ENCODE measurements at places on chromosomes 3 and 15.

DNA sequence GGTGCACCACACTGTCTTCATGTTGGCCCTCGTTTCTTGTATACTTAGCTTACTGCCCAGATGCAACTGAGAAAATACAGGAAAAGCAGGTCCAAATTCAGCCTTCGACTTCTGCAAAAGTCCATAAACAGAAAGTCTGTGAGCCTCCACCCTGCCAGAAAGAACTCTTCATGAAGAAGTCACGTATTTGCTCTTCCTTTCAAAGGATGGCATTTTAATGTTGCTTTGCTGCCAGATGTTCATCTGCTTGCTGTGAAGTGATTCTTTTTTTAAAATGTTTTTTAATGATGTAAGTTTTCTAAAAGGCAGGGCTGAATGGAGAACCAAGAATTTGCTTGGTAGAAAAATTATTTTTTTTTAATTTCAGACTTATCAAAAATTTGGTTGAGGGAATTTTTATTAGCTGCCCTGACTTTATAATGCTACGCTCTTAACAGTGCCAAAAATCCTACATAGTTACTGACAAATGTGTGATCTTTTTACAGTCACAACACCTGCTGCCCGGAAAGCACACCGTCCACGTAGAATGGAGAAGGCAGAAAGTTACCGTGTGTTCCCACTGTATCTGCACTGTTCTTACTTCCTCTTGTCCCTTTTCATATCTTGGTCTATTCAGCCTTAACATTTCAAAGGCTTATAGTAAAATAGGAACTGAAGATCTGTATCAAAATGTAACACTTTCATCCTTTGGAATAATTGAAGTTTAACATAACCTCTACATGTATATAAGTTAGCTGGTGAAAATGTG is 136.3 kb downstream of the LRRC28 start:
- no peak for DNase-seq

DNA sequence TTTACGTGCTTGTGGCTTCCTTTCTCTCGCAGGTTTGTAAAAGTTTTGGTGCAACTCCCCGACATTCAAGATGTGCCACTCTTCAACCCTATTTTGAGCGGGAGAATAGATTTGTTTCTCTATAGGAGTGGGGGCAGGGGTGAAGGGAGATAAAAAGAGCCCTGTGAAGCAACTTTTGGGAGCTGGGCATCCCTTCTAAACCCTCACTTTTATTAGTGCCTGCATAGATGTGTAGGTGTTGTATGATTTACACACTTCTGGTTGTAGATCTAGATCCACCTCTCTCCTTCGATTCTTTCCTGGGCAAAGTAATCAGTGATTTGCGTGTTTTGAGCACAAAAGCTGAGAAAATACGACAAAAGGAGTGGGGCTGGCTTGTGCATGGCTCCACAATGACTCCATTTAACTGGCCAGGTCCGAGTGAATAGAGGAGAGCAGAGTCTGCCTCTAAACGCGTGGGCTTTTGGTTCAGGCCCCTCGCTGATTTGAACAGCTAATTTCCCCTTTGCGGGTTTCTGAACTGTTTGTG is 17.7 kb downstream of the SOX2 start:
- no peak for DNase-seq

- DNase-seq, result no peak
Measured at GRCh38 chr3:85709346-85709892, 750.6 kb downstream of the CADM2 start.

DNA sequence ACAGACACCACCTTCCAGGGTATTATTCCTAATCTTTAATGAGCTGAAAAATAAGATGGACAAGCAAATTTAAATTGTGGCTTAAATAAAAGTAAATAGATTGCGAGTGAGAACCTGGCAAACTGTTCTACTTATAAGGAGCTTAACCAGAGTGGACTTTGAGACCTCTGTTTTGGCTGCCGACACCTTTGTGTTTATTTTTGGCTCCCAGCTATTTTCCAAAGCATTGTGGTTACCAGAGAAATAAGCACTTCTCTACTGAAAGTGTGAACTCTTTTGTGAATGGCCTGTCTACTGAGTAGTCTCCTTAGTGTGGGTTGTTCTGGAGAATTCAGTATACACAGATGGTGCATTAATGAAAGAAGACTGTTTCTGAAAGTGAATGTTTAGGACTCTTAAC is 109.4 kb downstream of the ATP8B4 start:
- DNase-seq, result no peak

GRCh38 chr3:30810625-30811024 is 83.8 kb downstream of the GADL1 start:
- DNase-seq, result no peak

DNA sequence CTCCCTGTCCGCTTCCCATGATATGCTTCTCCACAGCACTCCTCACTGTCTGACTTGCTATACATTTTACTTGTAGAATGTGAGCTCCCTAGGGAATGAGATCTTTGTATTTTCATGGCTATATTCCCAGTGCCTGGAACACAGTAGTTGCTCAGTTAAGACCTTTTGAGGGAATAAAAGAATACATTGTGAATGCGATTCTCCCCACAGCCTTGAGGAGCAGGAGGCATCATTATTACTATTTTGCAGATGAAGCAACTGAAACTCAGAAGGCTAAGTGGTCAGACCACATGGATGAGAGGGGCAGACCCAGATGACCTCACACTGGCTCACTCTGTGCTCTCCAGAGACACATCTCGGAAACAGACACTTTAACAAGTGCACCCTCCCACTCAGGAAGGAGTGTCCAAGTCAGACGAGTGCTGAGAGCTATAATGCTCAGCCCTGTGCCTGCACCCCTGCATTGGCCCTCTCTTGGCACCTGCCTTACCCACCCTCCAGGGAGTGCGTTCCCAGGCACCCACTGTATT is 46.8 kb downstream of the SST start:
- DNase-seq, result no peak

- DNase-seq, result no peak
Measured at GRCh38 chr15:78312536-78312935, 13.1 kb upstream of the SKIC8 start.

- no peak for DNase-seq
Measured at GRCh38 chr15:44243141-44243540, 45.4 kb upstream of the GOLM2 start.

DNA sequence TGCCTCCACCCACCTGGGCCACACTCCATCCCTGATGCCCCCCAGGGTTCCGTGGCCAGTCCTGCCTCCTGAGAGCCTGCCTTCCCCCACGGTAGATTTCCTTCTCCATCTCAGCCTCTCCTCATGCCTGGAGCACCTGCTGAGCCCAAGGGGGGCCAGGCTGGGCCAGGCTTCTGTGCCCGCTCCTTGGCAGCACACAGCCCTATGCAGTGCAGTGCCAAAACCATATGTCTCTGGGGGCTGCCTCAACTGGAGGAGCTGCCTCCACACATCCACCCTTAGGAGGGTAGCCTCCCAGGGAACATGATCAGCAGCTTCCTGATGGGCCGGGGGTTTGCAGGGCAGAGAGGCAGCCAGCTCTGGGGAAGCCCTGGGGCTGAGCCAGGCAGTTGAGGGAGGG is 24.6 kb upstream of the GATA2 start:
- DNase-seq, result no peak

- peak; percentile 64 for DNase-seq
Measured at GRCh38 chr15:63523306-63523990, 19.1 kb downstream of the USP3 start.

DNA sequence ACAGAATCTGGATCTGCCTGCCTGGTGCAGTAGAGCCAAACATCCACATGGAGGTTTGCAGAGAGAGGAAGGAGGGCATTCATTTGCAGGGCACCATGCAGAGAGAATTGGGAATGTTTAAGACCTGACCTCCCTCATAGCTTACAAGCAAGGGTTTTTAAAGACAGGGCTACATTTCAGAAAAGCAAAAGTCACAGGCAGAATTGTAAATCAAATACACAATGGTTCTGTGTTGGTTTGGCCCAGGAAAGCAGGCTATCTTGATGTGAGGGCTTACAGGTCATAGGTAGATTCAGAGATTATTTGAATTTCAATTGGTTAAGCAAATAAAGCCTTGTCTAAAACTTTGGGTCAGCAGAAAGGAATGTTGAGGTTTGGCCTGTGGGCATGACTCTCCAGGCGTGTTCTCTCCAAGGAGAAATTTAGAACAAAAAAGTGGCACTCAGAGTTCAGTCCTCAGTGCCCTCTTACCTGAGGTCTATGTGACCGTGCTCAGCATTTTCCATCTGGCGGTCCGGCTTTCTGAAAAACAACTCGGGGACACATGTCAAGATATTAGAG is 91.5 kb downstream of the CD47 start:
- peak; percentile 24 for DNase-seq

DNA sequence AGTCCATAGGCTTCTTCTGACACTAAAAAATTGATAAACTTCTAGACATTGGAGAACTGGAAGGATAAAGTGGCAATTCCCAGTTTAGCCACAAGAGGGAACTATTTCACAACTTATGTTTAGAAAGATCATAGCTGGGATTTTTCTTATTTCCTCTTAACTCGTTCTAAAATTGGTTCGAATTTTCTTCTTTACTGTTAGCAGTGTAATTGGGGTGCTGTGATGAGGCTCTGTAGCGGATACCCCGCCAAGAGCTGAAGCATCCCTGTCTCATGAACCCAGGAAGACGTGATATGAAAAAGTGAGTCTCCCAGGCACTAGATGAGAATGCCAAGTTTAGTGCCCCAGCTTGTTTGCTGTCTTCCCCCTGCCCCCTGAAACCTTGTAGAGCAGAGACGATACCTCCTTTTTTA is 85.1 kb downstream of the PDCD6IP start:
- peak; percentile 38 for DNase-seq

DNA sequence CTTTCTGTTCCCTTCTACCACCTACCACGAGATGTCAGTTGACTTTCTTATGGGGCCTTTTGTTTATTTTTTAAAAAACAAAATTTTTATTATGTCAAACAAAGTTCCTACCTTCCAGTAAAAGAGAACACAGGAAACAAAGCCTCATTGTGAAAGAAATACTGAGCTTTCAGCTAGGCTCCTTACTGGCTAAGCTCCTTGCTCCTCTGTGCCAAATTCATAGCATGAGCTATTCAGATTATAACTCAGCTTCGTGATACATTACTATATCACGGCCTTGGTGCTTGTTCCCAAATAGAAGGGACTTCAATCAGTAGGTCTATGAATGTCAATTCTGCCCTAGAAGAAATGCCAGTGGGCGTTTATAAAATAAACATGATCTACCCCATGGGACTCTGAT is 145.8 kb upstream of the CHRM5 start:
- DNase-seq, result no peak

- DNase-seq, result no peak
Measured at GRCh38 chr3:63662500-63662899, 10.0 kb downstream of the SNTN start.

DNA sequence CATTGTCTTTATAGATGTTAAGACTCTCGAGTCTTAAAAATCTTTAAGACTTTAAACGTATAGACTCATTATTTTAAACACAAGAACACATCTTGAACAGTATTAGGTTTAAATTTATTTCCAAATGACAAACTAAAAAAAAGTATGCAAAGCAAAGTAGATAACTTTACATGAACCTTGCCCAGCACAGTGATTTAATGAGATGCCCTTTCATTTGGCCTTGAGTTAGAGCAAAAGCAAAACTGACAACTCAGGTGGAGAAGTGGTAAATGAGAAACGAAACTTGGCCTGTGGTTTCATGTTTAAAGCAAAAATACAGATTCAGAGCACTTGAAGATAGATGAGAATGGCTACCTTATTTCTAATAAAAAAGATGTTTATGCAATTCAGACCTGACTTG is 8.6 kb downstream of the GPR15 start:
- DNase-seq, result no peak

- DNase-seq, result no peak
Measured at GRCh38 chr3:187085933-187086332, 53.4 kb downstream of the RPL39L start.

DNA sequence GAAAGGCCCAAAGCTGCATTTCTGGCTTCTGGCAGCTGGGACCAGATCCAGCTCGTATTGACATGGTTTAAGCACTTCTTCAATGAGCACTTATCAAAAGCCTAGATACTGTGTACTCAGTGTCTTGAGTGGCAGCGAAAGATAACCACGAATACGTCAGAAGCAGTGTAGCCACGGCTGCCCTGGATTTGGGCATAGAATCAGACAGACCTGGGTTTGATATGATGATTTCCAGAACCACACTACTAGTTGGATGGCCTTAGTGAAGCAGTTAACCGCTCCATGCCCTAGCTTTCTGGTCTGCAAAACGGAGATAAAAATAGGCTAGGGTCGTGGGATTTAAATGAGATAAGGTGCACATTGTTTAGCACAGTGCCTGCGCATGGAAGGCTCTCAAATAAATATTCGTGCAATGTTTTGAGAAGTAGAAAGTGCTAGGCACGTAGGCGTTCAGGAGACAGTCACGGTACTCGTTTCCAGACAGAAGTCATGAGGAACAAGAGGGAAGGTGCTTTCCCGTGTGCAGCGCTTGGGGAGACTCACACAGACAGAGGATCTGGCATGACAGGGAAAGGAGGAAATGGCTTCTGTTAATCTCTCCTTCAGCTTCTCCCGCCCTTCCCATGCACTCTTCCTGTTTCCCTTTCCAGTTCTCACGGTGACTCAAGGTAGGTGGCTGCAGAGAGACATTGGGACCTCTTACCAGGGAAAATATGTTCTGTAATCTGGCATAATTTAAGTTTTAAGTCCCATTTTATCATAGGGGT is 70.3 kb downstream of the CCNL1 start:
- DNase-seq, result peak; percentile 30

DNA sequence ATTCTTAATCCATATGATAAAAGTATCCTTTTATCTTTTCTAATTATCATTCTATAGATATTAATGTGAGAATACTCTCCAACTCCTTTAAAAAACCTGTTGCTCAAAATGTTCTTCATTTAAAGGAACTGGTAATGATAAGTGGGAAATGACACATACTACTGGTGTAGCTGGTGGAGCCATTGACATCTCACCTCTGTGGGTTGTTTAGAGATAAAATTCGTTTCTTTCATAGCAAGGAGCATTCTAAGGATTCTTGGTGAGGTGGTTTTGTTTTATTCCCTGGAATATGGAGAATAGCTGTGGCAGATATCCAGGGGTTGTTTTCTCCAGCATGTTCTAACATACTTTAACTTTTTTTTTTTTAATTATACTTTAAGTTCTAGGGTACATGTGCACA is 299.8 kb upstream of the THBS1 start:
- peak; percentile 89 for DNase-seq

GRCh38 chr15:93730724-93731123 is 500.6 kb upstream of the MCTP2 start:
- DNase-seq, result no peak

DNA sequence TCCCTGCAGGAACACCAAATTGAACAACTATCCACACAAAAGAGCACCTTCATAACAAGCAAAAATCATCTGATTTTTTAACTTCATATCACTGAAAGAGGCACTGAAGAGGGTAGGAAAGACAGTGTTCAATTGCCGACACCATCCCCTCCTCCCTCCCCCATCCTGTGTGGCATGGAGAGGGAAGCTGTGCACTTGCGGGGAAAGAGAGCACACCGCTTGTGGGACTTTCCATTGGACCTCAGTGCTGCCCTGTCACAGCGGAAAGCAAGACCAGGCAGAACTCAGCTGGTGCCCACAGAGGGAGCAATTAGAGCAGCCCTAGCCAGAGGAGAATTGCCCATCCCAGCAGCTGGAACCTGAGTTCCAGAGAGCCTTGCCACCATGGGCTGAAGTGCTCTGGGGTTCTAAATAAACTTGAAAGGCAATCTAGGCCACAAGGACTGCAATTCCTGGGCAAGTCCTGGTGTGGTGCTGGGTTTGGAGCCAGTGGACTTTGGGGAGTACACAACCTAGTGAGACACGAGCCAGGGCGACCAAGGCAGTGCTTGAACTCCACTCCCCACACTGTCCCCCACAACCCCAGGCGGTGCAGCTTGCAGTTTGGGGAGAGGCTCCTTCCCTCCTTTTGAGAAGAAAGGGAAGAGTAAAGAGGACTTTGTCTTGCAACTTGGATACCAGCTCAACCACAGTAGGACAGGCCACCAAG is 27.0 kb downstream of the PEAK1 start:
- DNase-seq, result no peak

GRCh38 chr3:50825841-50826240 is 151.1 kb downstream of the DOCK3 start:
- DNase-seq, result peak; percentile 12
